ENCODE measurements at places on chromosomes 6 and 20.

GRCh38 chr6:52647199-52647598 lies 23.7 kb upstream of the TMEM14A start:
- peak; percentile 71 for DNase-seq

DNA sequence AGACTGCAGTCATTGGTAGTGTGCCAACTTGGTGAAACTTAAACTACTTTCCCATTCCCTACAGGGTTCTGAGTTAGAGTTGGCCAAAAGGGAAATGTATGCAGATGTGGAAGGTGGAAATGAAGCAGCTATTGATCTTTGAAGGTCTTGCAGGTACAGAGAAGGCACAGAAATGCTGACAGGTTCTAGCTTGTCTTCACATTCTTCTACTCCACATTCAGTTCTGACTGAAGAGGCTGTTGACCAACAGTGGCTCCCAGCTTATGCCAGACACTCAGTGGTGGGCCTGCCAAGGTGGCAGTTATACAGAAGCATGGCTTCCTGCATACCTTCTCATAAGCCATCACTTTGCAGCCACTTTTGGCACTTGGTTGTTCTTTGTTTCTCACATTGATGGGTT lies 423.9 kb downstream of the CDC5L start:
- DNase-seq, result no peak

DNA sequence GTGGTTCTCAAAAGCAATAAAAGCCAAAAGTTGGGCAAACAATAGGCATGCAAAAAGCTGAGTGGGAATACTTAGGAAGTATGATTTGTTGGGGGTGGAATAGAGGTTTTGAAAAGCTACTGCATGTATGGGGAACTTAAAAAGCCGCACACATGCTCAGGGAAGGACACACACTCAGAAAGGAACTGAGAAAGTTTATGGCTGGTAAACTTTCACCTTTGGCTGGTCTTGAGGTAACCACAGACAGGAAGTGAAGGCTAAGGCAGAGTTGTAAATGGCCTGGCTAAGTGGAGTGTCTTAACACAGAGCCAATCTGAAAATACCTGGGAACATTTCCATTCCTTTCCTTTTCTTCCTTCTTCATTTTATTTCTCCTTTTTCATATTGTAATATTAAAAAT lies 134.5 kb upstream of the EXOC2 start:
- DNase-seq, result no peak

DNA sequence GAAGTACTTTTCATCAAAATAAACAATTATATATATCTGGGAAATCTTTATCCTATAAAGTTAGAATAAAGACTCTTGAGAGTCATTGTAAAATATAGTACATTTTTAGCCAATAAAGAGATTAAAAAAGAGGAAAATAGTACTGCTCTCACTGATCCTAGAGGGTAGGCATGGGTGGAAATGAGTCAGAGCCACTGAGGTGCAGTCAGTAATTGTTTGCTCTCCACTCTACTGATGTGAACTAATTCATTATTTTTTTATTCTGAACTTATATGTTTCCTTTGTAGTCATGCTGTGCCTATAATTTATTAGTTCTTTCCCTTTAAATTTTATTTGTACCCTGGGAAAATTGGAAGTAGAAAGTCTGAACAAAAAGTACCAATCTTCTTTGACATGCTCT lies 1359.4 kb upstream of the GJE1 start:
- DNase-seq, result no peak

DNA sequence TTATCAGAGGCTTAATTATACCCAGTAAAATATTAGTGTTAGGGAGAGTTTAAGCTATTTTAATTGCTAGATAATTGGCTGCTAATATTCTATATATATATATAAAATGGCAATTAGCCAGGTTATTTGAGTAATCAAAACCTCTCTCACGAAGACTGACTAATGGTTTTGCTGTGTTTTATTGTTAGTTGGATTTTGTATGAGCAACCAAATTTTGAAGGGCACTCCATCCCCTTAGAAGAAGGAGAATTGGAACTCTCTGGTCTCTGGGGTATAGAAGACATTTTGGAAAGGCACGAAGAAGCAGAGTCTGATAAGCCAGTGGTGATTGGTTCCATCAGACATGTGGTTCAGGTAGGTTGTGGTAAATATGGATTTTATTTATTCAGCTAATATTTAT lies 102.2 kb downstream of the RTN4IP1 start:
- DNase-seq, result no peak

All from fibroblast of upper back skin (primary cell).